ENCODE measurements at places on chromosomes 3 and 15.

GRCh38 chr3:126098391-126098858, 14.5 kb upstream of the SLC41A3 start:
- DNase-seq: no peak

- no peak for DNase-seq
These were observed 1099.9 kb downstream of the TUSC7 start for GRCh38 chr3:117809186-117810081.

GRCh38 chr15:69624155-69624520, 171.5 kb downstream of the RPLP1 start:
- DNase-seq: no peak

DNA sequence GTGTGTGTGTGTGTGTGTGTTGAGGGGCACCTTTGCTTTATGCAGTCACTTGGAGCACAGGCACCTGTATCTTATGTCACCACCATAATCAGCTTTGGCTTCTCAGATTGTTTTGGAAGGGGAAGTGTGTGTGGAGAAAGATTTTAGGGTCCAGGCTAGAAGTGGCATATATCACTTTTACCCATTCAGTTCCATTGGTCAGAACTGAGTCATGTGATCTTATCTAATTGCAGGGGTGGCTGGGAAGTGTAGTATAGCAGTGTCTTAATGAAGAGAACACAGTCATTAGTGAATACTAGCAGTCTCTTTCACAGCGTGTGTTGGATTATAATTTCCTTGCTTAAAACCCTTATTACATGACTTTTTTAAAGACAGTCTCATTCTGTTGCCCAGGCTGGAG, 20.6 kb downstream of the NCK1 start:
- DNase-seq: no peak

DNA sequence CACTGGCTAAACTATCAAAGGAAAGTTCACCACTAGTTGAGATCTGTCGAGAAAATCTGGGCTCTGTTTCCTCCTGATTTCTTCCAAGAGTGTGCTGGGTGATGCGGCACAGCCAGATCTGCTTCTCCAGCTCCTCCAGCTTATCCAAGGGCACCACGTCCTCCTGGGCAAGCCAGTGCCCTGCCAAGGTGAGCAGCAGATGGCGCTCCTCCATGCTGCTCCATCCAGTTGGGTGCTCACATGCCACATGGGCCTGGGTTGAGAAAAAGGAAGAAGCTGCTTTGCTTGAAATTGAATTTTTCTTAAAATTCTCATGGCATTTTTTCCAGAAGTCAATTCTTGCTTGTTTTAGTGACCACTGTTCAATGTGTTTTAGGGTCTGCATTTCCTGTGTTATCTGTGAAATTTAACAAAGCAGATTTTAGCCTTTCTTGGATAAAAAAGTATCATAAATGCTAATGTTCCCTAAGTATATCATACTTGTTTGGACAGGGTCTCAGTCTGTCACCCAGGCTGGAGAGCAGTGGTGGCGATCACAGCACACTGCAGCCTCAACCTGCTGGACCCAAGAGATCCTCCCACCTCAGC, 47.3 kb downstream of the EIF3J start:
- no peak for DNase-seq

DNA sequence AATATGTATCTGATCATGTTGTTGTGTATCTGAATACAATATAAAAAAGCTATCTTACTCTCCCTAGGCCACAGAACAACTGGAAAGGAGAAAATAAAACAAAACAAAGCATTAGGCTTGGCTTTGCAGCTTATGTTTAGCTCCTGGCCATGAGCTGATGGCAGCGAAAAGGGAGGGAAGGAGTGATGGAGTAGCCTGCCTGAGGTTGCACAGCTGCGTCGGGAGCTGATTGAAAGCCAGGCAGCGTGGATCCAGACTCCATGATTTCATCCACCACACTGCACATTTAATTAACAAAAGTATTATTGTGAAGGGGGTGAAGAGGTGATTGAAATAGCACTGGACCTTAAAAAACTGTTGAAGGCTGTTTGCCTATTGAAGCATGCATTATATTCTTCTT, 212.2 kb downstream of the GABRG3 start:
- DNase-seq: no peak

GRCh38 chr3:81459733-81460132, 301.7 kb downstream of the GBE1 start:
- DNase-seq: no peak

GRCh38 chr3:38349684-38350359, 3.2 kb downstream of the XYLB start:
- DNase-seq: no peak

DNA sequence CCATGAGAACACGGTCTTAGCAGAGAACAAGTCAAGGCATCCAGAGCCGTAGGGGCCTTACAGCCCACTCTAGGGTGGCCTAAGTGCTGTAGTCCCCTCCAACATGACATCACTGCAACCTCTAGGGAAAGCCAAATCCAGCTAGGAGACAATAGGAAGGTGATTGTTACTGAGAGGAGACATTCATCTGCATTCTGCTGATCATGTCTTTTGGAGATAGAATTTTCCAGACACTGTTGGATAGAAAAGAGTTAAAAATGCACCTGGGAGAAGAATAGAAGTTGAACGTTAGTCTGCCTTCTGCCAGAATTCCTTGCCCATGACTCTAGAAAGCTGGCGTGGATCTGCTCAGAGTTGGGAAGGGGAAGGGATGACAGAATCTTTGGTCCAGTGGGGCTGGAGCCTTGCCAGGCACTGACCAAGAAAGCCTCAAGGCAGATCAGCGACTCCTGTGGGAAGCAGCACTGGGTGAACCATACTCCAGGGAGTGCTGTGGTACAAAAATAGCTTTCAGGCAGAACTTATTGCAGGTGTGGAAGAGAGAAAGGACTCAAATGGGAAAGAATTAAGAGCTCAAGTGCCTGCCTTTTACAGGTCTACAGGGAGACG, 44.8 kb upstream of the RAF1 start:
- no peak for DNase-seq

- no peak for DNase-seq
These were observed 143.4 kb downstream of the WNT5A start for GRCh38 chr3:55343486-55344357.

GRCh38 chr3:32623532-32623931, 52.9 kb upstream of the DYNC1LI1 start:
- no peak for DNase-seq

GRCh38 chr3:147298511-147298982, 107.8 kb downstream of the ZIC4 start:
- DNase-seq: no peak

- DNase-seq: no peak
These were observed 153.8 kb downstream of the ADAM10 start for GRCh38 chr15:58595516-58596263.

GRCh38 chr3:55481744-55482495, 5.2 kb downstream of the WNT5A start:
- no peak for DNase-seq

DNA sequence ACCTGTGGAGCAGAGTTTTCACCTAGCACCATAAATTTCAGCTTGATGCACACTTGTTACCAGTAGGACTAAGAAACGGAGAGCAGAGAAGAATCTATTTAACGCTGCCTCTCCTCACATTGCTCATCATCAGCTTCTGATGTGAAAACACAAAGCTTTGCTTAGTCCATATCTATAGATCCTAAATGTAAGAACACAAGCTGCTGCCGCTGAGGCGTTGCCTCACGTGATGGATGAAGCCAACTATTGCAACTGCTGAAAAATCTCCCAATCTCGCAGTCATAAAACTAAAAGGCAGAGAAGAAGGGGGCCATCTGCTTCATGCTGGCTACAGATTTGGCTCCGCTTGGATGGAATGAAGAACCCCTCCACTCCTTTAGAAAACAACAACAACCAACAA, 42.7 kb downstream of the CADPS start:
- DNase-seq: no peak

DNA sequence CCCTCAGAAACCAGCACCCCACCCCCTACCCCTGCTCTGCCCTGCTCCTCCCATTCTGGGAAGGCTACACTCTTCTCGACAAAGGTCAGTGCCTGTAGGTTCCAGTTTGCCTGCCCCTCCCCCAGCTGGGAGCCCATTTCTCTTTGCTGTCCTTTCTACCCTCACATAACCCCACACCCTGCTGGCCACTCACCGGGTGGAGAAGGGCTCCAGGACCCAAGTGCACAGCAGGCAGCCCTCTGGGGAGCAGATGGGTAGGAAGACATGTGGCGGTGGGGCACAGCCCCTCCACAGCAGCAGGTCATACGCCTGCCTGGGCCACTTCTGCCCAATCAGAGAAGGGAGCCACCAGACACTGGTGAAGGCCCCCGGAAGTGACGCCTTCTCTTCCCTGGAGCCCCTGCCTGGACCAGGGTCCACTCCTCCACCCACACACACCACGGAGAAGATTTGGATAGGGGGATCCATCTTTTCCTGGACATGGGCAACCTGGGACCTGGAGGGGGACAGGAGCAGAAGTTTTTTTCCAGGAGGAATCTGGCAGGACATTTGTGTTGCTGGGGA, at the start of gene THPO:
TSS of gene THPO (minus strand) at position 326 of the 564 bp plus-strand sequence. CDS start 1,948 bp downstream, outside the sequence.
- DNase-seq: peak; percentile 51

- no peak for DNase-seq
These were observed 49.1 kb downstream of the DNASE1L3 start for GRCh38 chr3:58161435-58162398.

DNA sequence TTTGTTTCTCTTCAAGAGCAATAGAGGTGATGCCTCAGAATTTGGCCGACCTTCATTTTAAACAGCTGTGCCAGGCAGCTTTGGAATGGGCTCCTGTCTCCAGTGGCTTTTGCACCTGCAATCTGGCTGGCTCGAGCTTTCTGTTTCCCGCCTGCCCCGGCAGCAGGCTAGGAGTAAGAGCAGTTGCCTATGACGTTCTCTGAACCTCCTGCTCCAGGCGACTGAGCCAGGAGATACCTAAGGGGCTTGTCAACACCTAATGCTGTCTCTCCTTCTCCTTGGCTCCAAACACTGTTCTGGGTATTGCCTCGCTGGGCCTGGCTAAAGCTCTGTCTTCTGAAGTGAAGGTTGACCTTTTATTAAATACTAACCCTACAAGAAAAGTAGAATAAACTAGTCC, 229.9 kb downstream of the LRRN1 start:
- DNase-seq: no peak

GRCh38 chr3:134428401-134428800, 54.2 kb upstream of the AMOTL2 start:
- no peak for DNase-seq

- DNase-seq: no peak
These were observed 562.9 kb upstream of the CBLB start for GRCh38 chr3:106431721-106432120.

GRCh38 chr3:177744873-177745606, 547.8 kb upstream of the TBL1XR1 start:
- DNase-seq: no peak

GRCh38 chr3:125212091-125212508, 448 bp downstream of the SLC12A8 start:
- no peak for DNase-seq

DNA sequence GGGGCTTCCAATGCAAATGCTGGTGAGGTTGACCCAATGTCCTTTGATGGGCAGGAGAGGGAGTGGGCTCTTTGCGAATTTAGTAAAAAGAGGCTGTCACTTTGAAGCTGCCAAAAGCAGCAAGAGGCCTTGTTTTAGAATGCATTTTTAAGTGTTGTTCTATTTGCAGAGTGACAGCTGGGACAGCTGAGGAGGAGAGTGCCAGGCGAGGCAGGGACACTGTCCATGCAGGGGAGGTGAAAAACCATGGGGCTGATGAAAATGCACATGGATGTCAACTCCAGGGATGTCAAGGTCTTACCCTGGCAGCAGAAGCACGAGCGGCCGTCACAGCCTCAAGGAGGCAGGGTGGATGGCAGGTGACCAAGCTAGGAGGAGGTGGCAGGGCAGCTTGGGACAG, 279.8 kb downstream of the ADAMTS17 start:
- no peak for DNase-seq

- DNase-seq: no peak
These were observed 129.6 kb downstream of the ALCAM start for GRCh38 chr3:105496343-105496742.

- no peak for DNase-seq
These were observed 317.7 kb upstream of the TPRG1 start for GRCh38 chr3:188853856-188854771.

GRCh38 chr3:149555927-149556326, 81.4 kb downstream of the TM4SF4 start:
- no peak for DNase-seq

- no peak for DNase-seq
These were observed 208.8 kb downstream of the SV2B start for GRCh38 chr15:91308855-91309254.

DNA sequence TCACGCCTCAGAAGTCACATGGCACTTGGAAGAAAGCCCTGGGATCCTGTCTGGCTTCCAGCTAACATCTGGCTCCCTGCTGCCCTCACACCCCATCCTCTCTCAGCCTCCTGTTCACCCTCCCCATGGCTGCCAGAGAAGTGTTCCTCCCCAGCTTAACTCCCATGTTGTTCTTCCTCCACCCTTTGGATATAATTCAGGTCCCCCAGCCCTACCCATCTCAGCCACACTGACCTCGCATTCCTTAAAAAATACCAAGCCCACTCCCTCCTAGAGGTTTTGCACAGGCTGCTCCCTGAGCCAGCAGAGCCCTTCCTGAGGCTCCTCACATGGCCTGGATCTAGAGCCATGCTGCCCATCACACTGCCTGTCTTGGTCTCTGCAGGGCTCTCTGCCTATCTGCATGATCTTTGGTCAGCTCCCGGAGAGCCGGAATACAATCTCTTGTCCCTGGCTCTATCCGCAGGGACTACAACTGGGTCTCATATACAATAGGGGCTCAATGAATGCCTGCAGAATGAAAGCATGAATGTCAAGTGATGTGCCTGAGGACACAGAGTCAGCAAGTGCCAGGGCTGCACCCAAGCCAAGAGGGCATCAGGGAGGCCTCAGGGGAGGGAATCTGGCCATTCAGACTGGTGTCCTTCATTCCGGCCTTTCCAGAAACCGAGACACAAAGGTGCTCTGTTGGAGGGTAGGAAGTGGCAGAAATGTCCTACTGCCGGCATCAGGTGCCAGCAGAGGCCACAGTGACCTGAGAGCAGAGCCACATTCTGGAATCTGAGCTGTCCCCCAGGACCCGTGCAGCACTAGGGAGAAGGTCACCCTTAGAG, 3.8 kb upstream of the TKT start:
- DNase-seq: no peak

DNA sequence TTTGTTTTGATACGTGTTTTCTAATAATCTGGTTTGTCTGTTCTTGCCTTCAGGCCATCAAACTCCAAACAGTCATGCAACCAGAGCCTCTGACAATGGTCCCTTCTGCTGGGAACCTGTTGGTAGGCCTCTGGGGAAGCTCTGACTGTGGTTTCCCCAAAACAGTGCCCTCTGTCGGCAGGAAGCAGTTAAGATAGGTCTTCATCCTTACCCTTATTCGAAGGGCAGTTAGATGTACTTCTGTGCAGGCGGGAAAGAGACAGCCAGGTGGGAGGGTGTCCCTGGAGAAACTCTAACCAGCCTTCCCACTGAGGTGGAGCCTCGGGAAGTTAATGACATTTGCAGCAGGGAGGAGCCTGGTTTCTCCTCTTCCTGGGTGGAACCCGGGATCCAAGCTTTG, 81.6 kb upstream of the CHMP2B start:
- no peak for DNase-seq

- no peak for DNase-seq
These were observed 394.0 kb downstream of the FOXP1 start for GRCh38 chr3:71189480-71189879.
